ENCODE measurements at places on chromosomes 2 and 18.

DNA sequence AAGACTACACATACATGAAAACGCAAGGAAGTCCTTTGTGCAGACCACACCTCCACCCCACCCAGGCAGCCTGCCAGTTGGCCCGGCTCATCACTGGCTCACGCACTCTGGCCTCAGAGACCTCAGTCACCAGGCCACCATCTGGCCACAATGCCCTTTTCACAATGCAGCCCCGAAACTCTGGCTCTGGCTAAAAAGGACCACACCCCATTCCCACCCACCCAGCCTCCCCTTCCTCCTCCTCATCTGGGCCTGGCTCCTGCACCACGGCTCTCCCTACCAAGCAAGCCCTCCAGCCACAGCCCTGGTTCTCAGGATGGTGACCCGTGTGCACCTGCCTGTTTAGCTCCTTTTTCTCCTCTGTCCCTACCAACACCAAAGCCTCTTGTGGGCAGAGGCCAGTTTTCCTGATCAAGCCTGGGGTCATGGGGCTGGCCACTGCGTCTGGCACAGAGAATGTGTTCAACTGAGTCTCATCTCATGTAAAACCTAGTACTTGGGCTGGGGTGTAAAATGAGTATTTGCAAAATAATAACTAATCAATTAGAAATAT is 7.4 kb downstream of the HDAC4 start:
- DNase-seq: no peak

- DNase-seq: no peak
Observed at GRCh38 chr2:23383100-23383499, 1.9 kb upstream of the KLHL29 start.

- no peak for DNase-seq
Observed at GRCh38 chr18:8448130-8448529, 161.1 kb upstream of the RAB12 start.

- DNase-seq: no peak
Observed at GRCh38 chr2:205848601-205849000, 166.3 kb downstream of the NRP2 start.

DNA sequence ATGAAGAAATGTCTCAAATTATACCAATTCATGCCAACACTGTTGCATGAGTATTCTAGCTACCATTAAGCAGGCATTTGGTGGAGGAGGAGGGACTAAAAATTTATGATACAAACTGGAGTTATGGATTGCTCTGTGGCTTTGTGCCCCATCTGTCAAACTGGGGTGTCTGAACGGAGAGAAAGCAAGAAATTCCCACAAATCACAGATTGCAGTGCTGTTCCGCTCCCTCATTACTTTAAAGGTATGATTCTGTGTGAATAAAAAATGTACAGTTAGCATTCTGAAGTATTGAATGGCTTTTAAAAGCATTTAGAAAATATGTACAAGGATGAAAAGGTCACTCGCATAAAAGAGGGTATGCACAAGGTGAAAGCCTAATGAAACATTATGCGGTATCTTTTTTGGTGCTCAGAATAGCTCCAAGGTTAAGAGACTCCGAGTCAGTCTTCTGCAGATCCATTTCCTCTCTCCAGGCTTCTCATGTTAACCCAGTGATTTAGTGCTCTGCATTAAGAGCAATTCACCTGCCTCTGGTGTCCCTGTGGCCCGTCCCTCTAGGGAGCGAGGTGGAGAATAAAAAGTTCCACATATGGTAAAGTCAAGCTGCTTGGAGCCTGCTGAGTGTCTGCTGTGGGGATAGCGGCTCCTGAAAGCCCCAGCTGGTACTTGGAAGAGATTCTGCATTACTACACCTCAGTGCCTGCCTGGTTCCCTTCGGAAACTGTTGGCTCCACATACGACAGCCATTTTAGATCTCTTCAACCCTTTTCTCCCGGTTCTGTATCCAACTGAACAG is 184.2 kb downstream of the ZNF521 start:
- DNase-seq: no peak

GRCh38 chr18:28002841-28003240 is 174.1 kb downstream of the CDH2 start:
- DNase-seq: no peak

GRCh38 chr18:54150226-54150625 is 74.2 kb downstream of the MBD2 start:
- DNase-seq: no peak

Data from stimulated activated naive CD8-positive, alpha-beta T cell treated with anti-CD3 and anti-CD28 coated beads, Interleukin-15, Interleukin-2, amounts not matched to agents 100 U/mL and 50 U/mL, for 24 hours (primary cell).